ENCODE measurements at places on chromosomes 2 and 18.

DNA sequence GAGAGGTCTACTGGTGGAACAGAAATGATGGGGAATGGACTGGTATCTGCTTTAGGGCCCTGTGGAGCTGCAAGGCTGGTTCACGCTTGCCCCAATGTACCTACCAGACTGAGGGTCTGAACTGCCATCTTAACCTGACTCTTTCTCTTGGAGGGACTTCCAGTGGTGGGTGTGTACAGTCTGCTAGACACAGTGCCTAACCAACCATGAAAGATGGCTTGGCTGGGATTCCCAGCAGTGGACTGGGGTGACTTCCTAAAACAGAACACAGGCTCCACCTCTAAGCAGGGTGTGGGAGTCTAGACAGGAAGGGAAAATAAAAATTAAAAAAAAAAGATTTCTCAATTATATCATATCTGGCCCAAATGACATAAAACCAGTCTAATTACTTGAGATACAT lies 25.5 kb upstream of the MYO3B start:
- no peak for DNase-seq

- no peak for DNase-seq
Measured at GRCh38 chr2:70904371-70905216, 31.1 kb upstream of the ATP6V1B1 start.

DNA sequence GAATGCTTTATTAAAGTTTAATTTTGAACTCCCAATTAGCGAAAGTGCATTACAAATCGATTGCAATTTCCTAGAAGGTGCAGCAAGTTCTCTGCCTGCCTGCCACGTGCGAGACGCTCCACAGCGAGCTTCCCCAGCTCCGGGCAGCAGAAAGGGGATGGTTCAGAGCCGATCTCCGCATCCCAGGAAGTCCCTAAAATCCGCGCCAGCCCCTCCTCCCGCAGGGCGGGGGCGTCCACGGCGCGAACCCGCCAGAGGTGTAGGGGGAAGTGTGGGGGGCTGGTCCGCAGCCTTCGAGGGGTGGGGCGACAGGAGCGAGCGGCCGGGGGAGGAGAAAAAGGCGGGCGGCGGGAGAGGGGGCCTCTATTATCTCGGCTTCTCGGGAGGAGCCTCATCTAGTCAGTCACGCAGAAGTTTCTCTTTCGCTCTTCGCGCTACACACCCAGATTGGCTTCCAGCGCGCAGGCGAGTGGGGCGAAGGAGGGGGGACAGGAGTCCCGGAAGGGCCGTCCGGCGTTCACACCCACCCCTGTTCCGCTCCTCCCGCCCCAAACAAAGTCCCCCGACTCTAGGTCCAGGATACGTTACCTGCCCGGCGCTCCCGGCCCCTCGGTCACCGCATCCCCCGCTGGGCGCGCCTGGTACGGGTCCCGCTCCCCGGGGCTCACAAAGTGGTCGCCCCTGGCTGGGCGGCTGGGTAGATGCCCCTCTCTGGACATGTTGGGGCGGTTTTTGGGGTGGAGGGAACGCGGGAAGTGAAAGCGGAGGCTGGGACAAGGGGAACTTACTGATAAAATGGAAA lies 9.1 kb upstream of the NR4A2 start:
- DNase-seq: peak; percentile 85

- DNase-seq: no peak
Measured at GRCh38 chr2:25228848-25229278, 60.5 kb upstream of the POMC start.

DNA sequence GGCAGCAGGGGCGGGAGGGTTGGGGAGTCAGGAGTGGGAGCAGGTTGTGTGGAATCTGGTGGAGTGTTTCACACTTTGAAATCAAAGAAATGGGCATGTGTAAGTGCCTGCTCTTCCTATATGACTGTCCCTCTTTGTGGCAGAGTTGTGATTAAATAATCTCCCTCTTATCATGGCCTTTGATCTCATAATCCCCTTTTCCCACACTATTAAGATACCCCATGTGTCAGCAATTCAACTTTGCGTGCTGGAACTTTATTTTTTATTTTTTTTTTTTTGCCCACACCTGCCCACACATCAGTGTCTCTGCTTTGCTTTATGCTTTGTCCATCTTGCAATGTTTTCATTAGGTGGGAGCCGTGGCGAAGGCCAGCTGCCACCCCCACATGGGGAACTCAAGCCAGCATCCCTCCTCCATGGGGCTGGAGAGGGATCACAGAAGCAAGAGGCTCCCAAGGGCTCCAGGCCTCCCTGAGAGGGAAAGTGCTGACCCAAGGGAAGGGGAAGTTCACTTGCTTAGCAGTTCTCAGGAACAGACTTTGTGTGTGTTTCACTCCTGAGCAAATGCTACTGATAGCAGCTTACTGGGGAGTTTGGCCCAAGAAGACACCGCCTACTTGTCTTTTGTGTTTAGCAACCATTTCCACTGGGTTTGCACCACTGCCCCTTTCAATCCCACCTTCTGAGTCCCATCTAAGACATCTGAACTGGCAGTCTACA lies 243.4 kb downstream of the BCL11A start:
- no peak for DNase-seq

GRCh38 chr2:129888896-129889295 lies 90.6 kb upstream of the RAB6C start:
- DNase-seq: no peak

DNA sequence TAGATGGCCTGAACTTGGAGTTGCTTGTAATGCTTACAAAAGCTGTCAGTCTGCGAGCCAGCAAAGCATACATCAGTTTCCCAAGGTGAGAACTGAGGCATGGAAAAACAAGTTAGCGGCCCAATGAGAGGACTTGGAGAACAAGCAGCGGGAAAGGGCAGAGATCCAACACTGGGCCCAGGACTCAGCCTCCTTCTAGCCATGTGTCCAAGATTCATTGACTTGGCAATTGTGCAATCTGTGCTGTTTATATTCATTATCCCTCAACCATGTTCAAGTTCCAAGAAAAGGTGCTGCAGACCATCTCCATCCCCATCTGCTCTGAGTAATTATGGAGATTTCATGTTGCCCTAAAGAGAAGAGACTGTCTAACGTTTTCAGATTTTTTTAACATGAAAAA lies 187.4 kb downstream of the ALK start:
- no peak for DNase-seq

- no peak for DNase-seq
Measured at GRCh38 chr2:199940373-199940772, 14.9 kb downstream of the TYW5 start.

GRCh38 chr2:170088776-170089175 lies 89.2 kb upstream of the MYO3B start:
- DNase-seq: no peak

GRCh38 chr2:28206762-28207161 lies 185.9 kb upstream of the FOSL2 start:
- no peak for DNase-seq

DNA sequence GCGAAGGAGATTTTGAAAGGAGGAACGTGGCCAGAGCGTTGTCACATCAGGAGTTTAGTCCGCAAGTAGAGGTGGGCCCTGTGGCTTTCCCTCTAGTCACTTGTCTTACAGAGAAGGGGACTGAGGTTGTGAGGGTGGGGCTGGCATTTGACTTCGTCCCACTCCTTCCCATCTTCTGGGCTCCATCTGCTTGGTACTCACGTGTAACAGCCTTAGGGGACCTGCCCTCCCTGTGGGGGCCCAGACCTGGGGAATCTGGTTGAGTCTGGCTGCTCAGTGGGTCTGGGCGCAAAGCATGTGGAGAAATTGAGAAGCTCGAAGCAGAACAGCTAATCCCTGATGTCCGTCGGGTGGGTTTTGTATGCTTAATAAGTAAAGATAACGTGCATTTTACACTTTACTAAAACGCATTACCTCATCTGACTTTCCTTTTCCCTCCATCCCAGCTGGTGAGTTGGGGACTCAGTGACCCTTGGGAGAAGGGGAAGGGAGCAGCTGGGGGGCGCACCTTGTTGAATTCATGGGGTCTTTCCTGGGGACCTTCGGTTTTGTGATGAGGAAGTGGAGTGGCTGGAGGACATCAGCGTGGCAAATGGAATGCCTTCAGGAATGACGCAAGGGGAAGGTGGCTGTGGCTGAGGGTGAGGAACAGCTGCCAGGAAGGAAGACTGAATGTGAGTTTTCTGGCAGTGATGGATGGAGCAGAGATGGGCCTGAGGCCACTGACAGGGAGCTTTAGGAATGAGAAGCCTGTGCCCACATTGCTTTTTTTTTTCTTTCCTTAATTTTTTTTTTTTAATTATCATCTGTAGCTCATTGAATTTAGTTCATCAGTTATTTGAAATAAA lies 44.8 kb downstream of the ASAP2 start:
- no peak for DNase-seq

DNA sequence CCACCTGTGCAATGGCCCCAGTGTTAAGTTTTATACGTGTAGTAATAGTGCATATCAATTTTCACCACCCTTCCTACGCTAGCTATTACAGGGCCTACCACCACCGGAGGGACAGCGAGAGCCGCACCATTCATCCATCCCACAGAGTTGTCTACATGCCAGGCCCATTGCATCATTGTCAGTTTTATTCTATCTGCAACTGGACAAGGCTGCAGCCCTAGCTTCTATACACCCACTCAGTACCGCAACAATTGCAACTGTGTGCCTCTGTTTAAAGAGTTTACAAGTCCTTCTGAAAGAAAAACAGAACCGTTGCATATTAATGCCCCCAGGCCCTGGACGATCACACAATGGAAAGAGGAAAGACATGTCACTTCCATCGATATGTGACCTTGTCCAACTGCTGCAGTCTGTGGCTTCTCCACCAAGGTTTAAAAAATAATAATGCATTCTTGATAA lies 58.6 kb downstream of the ZEB2 start:
- DNase-seq: no peak

DNA sequence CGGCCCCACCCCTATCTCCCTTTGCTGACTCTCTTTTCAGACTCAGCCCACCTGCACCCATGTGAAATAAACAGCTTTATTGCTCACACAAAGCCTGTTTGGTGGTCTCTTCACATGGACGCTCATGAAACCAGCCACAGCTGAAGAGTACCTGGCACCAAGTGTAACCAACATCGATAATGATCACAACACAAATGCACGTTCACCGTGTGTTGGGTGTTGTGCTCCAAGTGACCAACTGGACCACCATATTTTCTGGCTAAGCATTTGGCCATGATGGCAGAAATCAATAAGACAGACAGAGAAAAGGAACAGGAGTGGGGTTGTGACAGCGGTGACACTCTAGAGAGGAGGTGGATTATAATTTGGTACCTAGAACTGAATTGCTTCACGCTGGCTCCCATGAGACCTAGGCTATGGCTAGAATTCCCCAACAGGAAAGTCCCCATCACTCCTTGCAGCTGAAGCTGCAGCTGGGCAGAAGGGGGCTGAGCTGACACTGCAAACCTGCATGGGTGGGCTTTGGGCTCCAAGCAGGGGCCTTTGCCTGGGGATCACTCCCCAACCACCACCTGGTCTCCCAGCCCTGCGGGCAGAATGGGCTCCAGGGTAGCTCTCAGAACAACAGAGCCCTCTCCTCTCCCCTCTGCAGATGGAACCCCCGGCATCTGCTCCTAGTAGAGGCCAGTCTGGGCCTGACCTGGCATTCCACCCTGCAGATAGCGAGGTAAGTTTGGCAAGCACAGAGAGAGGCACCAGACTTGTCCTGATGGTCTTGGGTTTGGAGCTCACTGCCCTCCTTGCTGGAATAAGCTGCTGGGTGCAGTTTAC lies 14.6 kb upstream of the LRRFIP1 start:
- DNase-seq: no peak

DNA sequence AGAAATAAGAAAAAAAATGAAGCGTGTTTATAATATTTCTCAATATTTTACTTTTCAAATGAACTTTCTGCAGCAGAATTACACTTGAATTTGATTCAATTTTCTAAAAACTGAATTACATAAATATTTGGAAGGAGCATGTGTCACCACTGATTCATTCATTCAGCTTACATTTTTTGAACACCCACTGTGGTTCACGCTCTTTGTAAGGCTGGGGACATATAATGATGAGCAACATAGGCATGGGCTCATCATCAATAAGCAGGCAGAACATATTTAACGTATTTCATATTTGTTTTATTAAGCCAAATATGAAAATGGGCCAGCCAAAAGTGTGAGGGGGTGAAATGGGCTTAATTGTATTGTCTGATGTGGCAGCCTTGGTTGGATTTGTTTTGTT lies 209.1 kb downstream of the CTNNA2 start:
- no peak for DNase-seq

- DNase-seq: no peak
Measured at GRCh38 chr18:72869226-72870185, 1.7 kb upstream of the NETO1 start.

DNA sequence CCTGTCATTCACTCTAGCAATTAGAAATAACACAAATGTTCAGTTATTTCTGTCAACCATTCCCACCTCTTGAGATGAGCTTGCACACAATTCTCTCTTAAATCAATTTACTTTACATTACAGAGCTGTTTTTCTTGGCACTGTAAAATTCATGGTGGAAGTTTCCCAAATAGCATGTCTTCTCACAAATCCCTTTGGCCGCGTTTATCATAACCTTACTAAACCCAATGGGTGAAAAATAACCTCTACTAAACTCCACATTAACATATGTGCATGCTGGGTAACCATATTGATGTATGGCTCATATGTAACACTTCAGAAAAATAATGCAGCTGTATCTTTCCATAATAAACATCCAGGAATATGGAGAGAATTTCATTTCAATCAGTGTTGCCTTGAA lies 75.5 kb upstream of the SULT1C3 start:
- no peak for DNase-seq

GRCh38 chr2:620471-621302 lies 56.5 kb downstream of the TMEM18 start:
- no peak for DNase-seq

DNA sequence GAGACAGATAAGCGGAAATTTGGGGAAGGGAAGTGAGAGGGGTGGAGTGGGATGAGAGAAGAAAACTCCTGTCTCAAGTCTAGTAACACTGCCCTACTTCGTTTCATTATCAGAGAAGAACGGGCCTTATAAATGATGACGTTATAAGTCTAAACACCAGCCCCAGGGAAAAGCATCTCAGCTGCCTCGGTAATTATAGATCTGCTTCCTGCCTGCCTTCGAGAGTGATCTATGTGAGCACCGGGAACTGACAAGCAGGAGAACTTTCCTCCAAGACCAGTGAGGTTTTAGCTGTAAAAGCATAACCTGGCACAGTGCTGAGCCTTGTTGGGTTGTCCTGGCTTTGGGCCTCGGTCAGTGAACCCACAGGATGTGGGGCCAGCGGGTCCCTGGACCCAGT lies 227.9 kb upstream of the SIX2 start:
- no peak for DNase-seq

GRCh38 chr2:171146633-171147032 lies 14.1 kb downstream of the TLK1 start:
- no peak for DNase-seq

DNA sequence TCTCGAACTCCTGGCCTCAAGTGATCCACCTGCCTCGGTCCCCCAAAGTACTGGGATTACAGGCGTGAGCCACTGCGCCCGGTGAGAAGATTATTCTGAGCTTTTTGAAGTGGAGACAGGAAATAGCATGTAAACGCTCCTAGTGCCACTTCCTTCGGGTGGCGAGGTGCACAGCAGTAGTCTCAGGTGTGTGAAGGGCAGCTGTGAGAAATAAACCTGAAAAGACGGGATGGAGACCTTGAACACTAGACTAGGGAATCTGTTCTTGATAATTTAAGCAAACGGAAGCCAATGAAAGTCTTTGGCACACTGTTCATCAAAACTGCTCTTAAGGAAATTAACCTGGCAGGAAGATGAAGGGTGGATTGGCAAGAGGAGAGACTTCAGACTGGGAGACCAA lies 439 bp upstream of the PLEKHH2 start:
- DNase-seq: no peak
